ENCODE measurements at places on chromosomes 2 and 18. TPM values are rescaled to one million over a fixed set of nuclear protein-coding genes. Genes with fewer than 3 reads are reported as not detected.

The SNED1 gene
- total RNA-seq, result 11.0 TPM

The GNAL gene
- total RNA-seq, result 0.44 TPM

DNA sequence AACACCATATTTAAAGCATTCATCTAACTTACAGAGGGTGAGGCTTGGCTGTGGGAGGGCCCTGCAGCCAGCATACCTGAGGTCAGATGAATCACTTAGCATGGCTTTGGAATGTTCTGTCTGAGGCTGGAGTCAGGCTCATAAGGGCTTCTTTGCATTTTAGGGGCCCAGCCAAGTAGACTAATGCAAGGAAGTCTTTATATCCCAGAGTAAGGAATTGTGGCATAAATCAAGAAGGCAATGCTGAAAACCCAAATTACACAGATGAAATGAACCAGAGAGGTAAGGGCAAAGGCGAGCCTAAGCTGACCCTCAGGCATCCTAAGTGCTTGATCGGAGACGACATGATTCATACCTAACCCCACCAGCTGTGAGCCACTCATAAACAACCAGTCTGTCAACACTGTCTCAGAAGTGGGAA is 383.6 kb downstream of the DCC start:
- H3K4me1 ChIP-seq, result no peaks in the 10 kb centered on the region
- H3K27me3 ChIP-seq, result no peaks in the 10 kb centered on the region
- no peak overlapping the region for H3K27ac ChIP-seq
- no peak overlapping the region for H3K4me3 ChIP-seq
- no peaks in the 10 kb centered on the region for H3K36me3 ChIP-seq

DNA sequence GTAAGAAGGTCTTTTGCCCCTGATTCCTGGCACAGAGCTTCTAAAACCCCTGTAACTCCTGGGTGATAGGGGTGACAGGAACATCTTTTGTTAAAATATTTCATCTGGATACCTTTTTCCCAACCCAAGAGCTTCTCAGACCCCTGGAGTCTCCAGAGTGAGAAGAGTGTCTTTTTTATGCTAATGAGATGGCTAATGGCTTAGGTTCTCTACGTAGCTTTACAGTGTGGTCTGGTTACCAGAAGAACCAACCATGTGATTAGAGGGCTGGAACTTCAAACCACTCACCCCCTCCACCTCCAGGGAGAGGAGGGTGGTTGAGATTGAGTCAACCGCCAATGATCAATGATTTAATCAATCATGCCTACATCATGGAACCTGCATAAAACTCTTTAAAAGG is 16.2 kb upstream of the DCC start:
- no peak for DNase-seq
- no peaks in the 10 kb centered on the region for H3K36me3 ChIP-seq
- H3K4me3 ChIP-seq, result no peak overlapping the region
- no peaks in the 10 kb centered on the region for H3K4me1 ChIP-seq
- H3K27me3 ChIP-seq, result no peaks in the 10 kb centered on the region
- H3K27ac ChIP-seq, result no peak overlapping the region

DNA sequence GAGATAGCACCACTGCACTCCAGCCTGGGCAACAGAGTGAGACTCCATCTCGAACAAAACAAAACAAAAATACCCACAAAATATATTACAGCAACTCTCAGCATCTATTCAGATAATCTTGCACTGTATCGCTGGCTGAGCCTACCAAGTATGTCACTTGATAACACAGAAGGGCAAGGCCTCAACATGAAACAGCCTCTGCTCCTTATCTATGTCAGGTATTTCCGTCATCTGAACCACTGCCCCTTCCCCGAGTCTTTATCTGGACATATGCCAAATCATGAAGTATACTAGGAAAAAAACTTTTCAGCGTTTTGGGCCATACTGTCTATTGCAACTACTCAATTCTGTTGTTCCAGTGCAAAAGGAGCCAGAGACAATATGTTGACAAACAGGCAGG is 17.7 kb downstream of the PDIA6 start:
- no peak overlapping the region for H3K27ac ChIP-seq
- no peaks in the 10 kb centered on the region for H3K4me1 ChIP-seq
- no peaks in the 10 kb centered on the region for H3K27me3 ChIP-seq
- no peak for DNase-seq
- no peak overlapping the region for H3K4me3 ChIP-seq
- H3K36me3 ChIP-seq, result peaks cover 27% of the 10 kb centered on the region

DNA sequence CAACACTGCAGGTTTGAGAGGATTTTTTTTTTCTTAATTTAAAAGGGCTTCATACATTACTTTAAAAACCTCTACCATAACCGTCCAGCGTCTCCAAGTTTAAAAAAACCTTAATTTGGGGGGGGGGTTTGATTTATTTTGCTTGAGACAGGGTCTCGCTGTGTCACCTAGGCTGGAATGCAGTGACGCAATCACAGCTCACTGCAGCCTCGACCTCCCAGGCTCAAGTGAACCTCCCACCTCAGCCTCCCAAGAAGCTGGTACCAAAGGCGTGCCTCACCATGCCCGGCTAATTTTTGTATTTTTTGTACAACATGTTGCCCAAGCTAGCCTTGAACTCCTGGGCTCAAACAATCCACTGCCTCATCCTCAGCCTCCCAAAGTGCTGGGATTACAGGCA is 36.9 kb downstream of the ADAM17 start:
- peaks cover 26% of the 10 kb centered on the region for H3K36me3 ChIP-seq
- DNase-seq, result no peak
- no peak overlapping the region for H3K4me3 ChIP-seq
- H3K4me1 ChIP-seq, result no peaks in the 10 kb centered on the region
- no peak overlapping the region for H3K27ac ChIP-seq
- H3K27me3 ChIP-seq, result no peaks in the 10 kb centered on the region

- no peaks in the 10 kb centered on the region for H3K36me3 ChIP-seq
- no peak overlapping the region for H3K4me3 ChIP-seq
- no peak for DNase-seq
- no peak overlapping the region for H3K27ac ChIP-seq
These were observed 77.8 kb upstream of the B3GNT2 start for GRCh38 chr2:62118160-62118559.

DNA sequence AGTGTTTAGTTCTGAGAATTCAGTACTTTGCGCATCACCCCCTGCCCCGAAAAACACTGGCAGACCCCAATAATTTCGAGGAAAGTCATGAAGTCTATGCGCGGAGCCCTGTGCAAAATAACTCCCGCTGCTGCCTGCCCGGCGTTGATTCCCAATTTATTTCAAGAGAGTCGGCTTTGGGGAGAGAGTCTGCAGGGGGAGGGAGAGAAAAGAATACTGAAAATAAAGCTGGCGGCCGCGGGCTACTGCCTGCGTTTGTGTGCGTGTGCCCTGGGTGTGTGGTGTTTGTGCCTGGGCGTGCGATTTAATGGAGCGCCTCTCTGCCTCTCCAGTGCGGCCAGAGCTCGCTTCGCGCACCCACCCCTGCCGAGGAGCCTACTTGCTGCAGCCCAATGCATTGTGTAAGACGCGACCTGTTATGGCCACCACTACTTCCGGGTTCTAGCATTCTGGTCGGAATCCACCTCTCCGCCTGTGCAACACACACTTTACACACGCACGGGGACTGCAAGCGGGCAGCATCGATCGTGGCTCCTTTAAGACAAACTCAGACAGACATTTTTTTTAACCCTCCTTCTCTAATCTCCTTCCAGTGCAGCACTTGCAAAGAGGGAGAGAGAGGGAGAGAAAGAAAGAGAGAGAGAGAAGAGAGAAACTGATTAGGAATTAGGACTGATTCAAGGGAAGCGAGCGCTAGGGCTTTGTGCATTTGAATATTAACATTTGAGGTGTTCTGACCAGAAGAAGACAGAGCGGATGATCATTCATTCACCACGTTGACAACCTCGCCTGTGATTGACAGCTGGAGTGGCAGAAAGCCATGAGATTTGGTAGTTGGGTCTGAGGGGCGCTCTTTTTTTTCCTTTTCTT is at the start of gene MEIS1:
Gene MEIS1, plus strand, starts transcription at position 447 of the 870 bp plus-strand sequence. CDS start 732 bp downstream, outside the sequence.
- peak; percentile 41 for DNase-seq
- H3K4me3 ChIP-seq, result peak within 1 kb of the TSS; percentile 83
- no peaks in the 10 kb centered on the region for H3K36me3 ChIP-seq
- H3K4me1 ChIP-seq, result peaks cover 6% of the 10 kb centered on the region
- peak within 1 kb of the TSS; percentile 62 for H3K27ac ChIP-seq
- peaks cover 14% of the 10 kb centered on the region for H3K27me3 ChIP-seq

- H3K27me3 ChIP-seq, result no peaks in the 10 kb centered on the region
- H3K36me3 ChIP-seq, result no peaks in the 10 kb centered on the region
- H3K4me3 ChIP-seq, result no peak overlapping the region
- DNase-seq, result no peak
- H3K27ac ChIP-seq, result no peak overlapping the region
- no peaks in the 10 kb centered on the region for H3K4me1 ChIP-seq
These were observed 72.2 kb upstream of the MFF start for GRCh38 chr2:227252831-227253230.
